ENCODE measurements at places on chromosomes 3 and 15. TPM values are rescaled to one million over a fixed set of nuclear protein-coding genes. Genes with fewer than 3 reads are reported as not detected.

The EFCC1 gene
- 0.07 TPM for total RNA-seq

The CISH gene
- 28.5 TPM for total RNA-seq

The CCDC39 gene
- total RNA-seq: not detected

The LIPC gene
- 0.77 TPM for total RNA-seq

The MYRIP gene
- total RNA-seq: not detected

All from naive thymus-derived CD4-positive, alpha-beta T cell (primary cell).